IPS DF 19.7 (cell line): ENCODE measurements at places on chromosomes 16 and 17.
A peak's percentile ranks its signal among the peaks of the same experiment; 100 is the strongest.

GRCh38 chr17:69478916-69479315, 64.4 kb downstream of the MAP2K6 start:
- no peak for DNase-seq

DNA sequence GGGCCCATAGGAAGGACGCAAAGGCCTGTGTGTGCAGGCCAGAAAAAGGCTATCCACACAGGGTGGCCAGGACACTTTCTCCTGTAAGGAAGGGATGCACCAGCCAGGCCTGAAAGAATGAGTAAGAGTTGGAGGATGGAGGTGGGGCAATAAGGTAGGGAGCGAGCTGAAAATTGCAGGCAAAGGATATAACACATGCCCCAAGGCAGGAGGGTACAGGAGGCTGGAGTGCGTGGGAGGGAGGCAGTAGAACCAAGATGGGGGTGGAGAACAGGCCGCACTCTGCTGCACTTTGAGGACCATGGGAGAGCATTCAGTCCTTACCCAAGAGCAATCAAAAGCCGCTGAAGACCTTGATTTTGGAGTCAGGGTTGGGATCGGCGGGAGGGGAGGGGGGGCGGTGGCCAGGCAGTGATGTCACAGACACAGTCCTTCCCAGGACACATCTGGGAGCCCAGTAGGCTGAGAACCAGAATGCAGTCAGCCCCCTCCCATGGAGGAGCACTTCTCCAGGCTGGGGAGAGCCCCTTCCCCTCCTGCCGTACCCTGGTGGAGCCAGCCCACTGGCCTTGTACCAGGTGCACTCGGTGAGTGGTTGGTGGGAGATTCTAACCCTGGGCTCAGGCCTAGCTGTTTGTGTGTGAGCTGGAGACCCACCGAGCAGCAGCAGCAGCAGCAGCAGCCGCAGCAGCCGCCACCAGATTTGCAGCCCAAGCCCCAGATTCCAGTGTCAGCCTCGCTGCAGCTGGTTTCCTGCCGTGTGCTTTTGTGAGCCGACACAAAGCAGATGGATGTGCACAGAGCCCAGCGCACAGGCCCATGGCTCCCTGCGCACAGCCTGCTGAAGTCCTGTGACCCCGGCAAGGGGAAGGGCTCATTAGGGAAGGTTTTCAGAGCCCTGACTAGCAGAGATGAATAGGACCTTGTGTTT, 17.5 kb downstream of the ANKRD40 start:
- no peak for DNase-seq

- no peak for DNase-seq
These were observed 78.2 kb downstream of the AMFR start for GRCh38 chr16:56347166-56347565.

DNA sequence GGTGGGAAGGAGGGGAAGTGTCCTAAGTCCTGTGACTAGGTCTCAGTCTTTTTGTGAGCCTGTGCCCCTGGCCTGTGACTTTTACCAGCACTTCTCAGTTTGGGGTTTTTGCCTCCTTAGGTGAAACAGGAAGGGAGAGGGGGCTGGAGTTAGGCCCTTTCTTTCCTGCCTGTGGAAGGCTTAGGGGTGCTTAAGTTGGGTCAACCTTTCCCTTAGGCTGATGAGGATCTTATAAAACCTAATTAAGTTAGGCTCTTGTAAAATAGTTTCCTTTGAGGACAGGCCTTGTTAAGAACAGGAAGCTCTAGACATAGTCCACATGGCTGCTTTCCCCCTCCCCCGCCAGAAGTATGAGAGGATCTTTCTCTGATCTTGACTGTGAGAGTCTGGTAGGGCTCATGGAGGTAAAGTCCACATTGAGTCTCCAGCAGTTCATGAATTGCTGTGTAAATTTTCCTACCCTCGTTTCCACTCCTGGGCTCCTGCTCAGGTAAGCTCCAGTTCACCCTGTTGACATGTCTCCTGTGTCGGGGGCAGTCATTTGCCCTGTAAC, 17.0 kb upstream of the DNASE1 start:
- no peak for DNase-seq

DNA sequence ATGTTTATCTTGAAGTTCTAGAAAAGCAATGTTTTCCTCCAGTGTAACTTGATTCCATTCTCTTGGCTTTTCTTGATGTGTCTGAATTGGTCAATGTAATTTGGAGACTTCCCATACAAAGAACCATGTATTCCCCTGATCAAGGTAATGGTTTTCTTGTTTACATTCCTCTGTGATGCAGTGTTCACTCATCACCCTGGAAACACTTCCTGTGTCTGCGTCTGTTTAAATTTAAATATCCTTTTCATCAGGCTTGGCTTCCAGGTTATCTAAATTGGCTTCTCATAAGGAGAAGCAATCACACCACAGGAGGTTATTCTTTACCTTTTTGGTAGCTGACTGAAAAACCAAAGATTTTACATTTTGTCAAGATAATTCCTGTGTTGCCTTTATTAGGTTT, 237.3 kb upstream of the WSCD1 start:
- peak; percentile 57 for DNase-seq

DNA sequence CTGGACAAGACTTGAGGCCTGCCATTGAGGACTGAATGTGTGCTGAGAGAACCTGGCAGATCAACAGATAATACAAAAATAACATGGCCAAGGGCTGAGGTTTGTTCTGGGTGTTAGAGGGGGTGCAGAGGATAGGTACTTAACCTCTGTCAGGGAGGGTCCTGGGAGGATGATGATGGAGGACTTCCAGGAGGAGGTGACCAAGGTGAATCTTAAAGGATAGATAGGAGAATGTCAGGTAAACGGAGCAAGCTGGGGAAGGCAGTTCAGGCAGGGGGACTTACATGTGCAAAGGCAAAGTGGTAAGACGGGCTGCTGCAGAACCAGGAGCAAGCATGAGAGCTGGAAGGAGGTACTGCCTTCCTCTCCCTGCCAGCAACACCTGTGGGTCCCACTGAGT, 119.8 kb upstream of the PLCG2 start:
- no peak for DNase-seq

- no peak for DNase-seq
These were observed 51.7 kb downstream of the WNT3 start for GRCh38 chr17:46766493-46767491.

DNA sequence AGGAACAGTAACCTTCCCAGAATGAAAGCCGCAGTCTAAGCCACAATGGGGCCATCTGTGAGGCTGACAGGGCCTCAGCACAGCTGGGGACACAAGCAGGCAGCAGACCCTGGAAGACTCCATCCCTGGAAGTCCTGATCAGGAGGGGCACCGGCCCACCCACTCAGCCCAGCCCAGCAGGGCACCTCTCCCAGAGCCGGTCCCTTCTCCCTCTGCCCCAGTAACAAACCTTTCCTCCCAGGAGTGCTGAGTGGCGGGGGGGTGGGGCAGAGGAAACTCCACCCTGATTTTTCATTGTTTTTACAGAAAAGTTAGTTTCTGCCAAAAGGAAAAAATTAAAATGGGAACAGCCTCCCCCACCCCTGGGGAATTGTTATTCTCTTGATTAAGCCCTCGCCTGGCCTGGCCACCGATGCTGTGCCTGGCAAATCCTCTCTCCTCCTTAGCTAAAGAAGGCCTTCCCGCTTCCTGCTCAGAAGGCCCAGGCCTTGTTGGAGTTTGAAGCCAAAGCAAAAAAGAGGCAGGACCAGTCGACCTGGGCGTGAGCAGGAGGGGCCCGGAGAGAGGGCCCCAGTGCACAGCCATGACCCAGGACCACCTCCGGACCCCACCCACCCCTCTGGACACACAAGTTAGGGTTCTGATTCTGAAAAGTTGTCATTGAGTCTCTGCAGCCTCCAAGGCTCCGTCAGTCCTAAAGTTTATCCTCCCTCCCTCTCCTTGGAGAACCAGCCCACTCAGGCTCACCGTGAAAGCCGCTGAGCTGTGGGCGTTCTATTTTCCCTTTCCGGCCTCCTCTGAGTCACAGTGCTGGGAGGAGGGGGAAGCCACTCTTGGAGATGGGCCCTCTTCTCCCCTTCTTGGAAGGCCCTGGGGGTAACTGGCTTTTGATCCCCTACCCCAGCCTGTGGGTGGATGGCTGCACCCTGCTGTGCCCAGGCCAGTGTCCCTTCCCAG, 128.4 kb upstream of the TNRC6C start:
- DNase-seq, result no peak

DNA sequence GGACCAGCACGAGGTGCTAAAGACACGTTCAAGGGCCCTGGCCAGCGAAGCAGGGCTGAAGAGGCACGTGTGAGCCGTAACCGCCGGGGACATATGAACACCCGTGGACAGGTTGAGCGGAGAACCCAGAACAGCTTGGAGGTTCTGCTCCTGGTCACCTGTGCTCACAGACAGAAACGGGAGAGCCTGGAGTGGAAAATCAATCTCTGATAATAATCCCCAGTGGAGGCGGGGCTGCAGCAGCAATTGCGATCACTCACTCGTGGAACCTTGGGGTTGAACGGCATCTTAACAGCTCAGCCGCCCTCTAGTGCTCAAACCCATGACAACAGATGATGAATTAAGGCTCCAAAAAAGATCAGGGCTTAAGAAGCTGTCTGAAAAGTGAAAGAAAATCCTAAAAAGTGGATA, 25.6 kb downstream of the WIPI1 start:
- DNase-seq, result no peak

DNA sequence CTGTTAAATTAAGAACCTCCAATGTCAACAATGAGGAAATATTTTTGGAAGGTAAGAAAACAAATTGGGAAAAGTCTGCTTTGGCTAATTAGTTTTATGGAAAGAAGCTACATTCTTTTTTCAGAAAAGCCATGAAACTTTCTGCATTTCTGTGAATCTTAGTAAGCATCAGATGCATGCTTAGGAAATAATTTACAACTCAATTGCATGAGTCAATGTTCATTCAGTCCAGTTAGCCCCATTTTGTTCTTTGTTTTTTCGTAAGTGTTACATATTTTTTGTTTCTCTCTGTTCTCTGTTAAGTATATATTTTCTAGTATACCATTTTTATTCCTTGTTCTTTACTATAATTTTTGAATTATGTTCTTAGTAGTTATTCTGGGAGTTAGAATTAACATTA, 195.2 kb upstream of the KIF2B start:
- DNase-seq, result no peak

DNA sequence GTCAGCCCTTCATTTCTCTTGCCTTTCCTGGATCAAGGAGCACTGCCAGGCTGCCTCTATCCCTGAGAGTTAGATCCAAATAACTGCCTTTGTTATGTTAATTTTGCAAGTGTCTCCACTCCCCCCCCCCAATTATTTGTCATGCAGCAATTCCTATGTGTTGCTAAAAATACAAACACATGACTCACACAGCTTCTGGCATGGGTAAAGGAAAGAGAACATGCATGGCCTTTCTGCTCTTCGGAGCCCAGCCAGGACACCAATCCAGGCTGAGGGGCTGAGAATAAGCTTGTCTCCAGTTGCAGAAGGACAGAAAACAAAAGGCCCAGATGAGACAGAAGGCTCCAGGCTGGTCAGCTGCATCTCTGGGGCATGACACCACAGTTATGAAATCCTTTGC, 148.0 kb upstream of the TNRC6C start:
- DNase-seq, result no peak

GRCh38 chr17:74417178-74418045, 14.5 kb upstream of the GPRC5C start:
- DNase-seq, result no peak

GRCh38 chr17:47864791-47865216, 13.8 kb upstream of the SP6 start:
- DNase-seq, result no peak

DNA sequence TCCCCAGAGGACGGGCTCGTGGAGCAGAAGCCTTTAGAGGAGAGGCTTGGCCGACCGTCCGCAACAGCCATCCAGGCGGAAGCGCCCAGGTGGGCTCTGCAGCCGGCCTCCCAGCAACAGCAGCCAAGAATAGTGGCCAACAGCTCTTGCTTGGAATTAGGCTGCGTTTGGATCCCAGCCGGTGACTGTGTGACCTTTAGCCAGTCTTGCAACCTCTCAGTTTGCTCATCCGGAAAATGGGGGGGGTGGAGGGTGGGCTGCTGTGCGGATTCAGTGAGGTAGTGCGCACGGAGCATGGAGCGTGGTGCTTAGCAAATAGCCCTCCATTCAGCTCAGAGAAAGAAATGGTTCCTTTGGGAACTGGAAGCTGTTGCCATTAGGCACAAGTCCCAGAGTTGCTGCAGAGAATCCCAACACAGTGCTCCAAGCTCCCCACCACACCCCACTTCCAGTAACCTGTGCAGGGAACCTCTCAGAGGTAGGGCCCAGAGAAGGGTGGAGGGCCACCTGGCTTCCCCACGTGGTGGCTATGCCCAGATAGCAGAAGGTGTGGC, 46.7 kb downstream of the RTN4RL1 start:
- no peak for DNase-seq

GRCh38 chr16:22292320-22292719, 4.9 kb upstream of the POLR3E start:
- DNase-seq, result no peak

GRCh38 chr16:5349670-5350517, 252.3 kb upstream of the EEF2KMT start:
- no peak for DNase-seq

DNA sequence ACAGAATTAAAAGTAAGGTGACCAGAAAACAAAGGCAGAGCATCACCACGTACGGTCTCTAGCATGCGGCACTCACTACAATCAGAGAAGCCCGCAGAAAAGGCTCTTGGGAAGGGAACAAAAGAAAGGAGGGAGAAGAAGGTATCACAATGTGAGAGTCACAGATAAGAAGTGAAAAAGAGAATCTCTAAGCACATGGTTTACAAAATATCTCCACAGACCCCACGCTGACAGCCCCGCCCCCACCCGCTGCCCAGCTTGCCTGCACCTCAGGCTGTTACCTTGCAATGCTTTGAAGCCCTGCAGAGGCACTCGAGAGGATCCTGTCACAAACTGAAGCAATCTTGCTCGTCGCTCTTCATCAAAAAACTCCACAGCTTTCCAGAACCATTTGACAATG, 40.5 kb downstream of the CEP95 start:
- no peak for DNase-seq

GRCh38 chr16:69840975-69841374, 78.8 kb downstream of the WWP2 start:
- no peak for DNase-seq

DNA sequence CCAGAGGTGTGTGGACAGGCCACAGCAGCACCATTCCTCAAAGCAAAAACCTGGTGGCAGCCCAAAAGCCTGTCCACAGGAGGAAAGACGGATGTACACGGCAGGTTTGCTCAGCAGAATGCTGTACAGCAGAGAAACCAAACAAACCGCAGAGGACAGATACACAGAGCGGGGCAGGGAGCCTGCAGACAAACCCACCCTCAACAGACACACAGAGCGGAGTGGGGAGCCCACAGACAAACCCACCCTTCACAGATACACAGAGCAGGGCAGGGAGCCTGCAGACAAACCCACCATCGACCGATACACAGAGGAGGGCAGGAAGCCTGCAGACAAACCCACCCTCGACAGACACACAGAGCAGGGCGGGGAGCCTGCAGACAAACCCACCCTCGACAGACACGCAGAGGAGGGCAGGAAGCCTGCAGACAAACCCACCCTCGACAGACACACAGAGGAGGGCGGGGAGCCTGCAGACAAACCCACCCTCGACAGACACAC, 53.0 kb upstream of the METRNL start:
- DNase-seq, result no peak
